Activated CD8-positive, alpha-beta memory T cell treated with anti-CD3 and anti-CD28 coated beads for 4 hours (primary cell): ENCODE measurements at places on chromosomes 5 and 9.

DNA sequence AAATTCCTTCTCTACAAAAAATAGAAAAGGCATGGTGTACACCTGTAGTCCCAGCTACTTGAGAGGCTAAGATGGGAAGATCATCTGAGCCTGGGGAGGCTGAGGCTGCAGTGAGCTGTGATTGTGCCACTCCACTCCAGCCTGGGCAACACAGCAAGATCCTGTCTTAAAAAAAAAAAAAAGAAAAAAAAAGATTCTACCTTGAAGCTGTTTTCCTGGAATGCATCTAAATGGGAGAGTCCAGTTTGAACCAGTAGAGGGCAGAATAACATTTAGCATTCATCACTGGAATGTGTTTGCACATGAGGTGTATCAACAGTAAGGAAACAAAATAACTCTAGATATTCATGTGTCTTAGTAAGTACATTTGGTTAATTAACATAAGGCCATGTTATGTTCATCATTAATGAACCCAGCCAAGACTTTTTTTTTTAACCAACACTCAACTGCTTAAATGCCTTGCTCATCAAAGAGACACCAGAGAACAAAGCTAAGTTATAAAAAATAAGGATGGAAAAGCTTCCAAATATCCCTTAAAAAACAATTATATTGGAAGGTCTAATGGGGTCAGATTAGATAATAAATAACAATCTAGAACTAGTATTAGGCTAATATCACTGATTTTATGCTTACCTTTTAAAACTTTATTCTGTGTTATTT is 16.1 kb downstream of the IFNE start:
- no peak for DNase-seq

DNA sequence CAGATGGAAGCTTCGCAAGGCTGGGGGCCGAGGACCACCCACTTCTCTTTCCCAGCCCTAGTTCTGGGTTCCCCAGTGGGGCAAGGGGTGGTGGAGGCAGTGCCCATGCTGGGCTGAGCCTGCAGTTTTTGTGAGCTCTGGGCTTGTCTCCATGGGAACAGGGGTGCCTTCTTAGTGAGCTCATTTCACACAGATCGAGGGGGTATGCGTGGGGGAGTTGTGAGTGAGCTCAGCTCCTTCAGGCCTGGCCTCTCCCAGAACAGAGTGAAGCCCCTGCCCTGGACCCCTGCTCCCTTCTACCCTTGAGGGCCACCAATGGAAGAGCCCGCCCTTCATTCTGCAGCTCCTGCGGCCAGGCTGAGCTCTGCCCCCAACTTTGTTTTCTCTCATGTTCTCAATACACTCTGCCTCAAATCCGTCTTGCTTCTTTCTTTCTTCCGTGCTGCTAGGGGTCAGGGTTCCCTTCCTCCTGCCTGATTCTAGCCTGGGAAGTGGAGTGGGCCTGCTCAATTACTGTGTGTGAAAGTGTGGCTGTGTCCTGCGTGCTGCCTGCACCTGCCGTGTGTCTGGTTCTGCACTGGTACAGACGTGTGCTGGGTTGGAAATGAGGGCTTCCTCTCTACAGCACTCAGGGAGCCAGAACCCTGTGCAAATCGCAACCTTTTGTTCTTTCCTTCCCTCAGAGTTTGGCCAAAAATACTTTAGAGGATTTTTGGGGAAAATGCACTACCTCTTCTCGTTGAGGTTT is 9.0 kb upstream of the MYOZ3 start:
- DNase-seq: no peak

DNA sequence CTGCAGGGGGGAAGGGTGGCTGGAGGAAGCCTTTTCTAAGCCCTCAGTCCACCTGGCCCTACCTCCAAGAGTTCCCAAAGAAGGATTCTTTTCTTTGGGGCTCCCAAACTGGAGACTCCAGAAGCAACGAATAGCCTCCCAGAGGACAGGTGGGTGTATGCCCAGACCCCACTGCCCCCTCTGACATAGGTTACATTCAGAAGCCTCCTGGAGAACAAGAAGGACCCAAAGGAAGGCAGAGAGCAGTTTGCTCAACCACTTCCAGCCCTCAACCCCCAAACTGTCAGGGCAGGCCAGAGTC is 10.3 kb downstream of the HK3 start:
- DNase-seq: no peak

DNA sequence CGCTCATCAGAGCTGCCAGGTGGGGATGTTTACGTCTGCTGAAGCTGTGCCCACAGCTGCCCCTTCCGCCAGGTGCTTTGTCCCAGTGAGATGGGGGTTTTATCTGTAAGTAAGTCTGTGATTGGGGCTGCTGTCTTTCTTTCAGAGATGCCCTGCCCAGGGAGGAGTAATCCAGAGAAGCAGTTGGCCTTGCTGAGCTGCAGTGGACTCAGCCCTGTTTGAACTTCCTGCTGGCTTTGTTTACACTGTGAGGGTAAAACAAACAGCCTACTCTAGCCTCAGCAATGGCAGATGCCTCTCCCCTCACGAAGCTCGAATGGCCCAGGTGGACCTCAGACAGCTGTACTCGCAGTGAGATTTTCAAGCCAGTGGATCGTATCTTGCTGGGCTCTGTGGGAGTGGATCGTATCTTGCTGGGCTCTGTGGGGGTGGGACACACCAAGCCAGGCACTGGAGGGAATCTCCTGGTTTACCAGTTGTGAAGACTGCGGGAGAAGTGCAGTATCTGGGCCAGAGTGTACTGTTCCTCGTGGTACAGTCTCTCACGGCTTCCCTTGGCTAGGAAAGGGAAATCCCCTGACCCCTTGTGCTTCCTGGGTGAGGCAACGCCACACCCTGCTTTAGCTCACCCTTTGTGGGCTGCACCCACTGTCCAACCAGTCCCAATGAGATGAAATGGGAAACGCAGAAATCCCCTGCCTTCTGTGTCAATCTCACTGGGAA is 530.1 kb upstream of the DMAC1 start:
- DNase-seq: no peak

GRCh38 chr9:120714846-120715388 is 647 bp upstream of the MEGF9 start:
- no peak for DNase-seq

GRCh38 chr9:12643686-12644085 is 49.5 kb upstream of the TYRP1 start:
- no peak for DNase-seq
